Left ventricle myocardium inferior (tissue), 1 donor: ENCODE measurements at places on chromosomes 12 and 14. TPM values are rescaled to one million over a fixed set of nuclear protein-coding genes. Genes with fewer than 3 reads are reported as not detected.

POLE2 gene
- 0.69 TPM for total RNA-seq

OLR1 gene
- total RNA-seq = 0.55 TPM

TSHR gene
- total RNA-seq = not detected

DNA sequence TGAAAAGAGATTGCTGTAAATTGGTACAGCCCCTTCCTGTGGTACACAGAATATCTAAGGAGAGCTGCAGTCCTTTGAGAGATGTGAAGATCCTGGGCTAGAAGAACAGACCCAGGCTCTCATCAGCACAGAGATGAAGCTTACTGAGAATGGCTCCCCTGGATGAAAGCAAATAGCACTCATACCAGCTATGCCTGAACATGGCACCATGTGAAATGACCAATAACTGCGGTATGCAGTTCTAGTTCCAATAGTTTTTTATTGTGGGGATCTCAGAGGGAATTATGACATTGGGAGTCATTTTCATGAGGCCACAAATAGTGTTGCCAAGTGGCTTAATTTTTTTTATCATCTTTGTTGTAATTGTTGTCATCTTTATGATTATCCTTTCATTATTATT, 15.4 kb upstream of the TRHDE start:
- no peak for DNase-seq

GRCh38 chr12:8077207-8077606, 4.9 kb upstream of the NECAP1 start:
- DNase-seq = no peak

DNA sequence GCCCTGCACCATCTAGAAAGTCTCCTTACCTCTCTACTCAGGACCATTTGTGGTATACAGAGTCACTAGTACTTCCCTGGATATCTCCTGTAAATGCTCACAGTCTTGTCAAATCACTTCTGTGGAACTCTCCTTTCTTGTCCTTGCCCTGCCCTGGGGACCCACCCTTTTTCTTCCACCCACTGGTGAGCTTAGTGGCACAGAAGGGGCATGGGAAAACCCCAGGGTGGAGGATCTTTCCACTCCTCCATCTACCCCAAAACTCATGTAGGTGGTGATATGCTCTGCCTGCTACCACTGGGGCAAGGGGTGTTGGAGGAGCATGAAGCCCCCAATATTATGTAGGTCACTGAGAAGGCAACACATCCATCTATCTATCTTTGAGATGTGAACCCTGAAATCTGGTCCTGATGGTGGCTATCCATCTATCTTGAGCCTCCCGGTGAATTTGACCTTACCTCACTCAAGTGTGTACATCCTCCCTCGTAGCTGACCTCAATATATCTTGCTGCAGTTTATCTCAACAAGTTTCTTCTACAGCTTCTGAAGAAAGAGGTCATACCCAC, 943 bp downstream of the TESPA1 start:
- DNase-seq = no peak

DNA sequence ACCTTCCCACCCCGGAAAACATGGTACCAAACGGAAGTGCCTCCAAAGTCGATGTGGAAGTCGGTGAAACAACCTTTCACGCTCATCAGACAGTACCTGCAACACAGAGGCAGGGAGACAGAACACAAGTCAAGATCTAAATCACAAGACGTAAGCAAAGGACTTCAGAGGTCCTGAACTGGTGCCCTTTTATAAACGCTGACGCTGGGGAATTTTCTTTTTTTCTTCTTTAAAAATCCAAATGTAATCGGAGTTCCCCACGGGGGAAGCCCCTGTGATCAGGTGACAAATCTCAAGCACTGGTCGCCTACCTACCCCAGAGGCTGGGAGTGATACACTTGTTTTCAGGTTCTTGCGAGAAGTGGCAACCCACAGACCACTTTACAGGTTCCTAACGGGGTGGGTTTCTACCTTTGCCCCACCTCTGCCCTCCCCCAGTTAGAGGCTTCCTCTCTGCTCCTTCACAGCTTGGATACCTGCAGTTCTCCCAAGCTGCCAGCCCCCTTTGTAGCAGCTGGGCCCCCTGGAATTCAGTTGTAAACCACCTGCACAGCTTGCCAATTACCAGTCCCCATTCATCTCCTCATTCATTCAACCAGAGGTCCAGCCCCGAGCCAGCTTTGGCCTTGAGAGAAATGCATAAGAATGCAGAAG, 46.2 kb downstream of the KDM2B start:
- no peak for DNase-seq

GRCh38 chr12:131922772-131923171, 6.3 kb upstream of the PUS1 start:
- DNase-seq = no peak

GRCh38 chr14:39432619-39433451, 602 bp upstream of the FBXO33 start:
- peak; percentile 89 for DNase-seq

DNA sequence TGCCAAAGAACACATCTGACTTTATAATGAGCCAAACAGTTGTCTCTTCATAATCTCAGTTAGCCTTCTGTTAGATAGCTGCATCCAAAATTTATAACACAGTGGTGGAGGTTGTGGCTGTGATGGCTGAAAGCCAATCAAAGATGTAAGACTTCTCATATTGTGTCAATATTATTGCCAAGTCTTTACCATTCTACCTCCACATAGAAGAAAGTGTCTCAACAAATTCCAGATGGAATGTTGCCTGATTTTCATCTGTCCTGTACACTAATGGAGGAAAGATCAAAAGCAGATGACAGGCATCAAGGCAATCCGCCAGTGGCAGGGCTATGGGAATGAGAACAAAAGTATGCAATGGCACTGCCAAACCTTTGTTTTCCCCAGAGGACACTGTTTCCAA, 813.1 kb upstream of the NOVA1 start:
- DNase-seq = no peak

DNA sequence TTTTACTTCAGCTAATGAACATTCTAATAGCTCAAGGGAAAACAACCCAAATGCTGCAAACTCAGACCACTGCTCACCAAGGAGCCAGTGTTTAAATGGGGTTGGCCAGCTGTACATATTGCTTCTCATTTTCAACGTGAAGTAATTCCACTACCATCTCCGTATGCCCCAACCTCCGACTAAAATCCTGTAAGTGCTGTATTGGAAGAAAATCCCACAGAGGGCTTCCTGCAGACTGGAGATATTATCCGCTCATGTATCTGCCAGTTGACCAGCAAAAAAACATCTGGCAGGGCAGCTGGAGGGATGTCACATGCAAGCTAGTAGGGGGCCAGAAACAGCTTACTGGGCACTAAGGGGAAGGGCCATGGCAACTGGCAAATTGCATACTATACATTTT, 485.0 kb downstream of the SNAPC1 start:
- no peak for DNase-seq

GRCh38 chr14:21631084-21631483, 3.7 kb downstream of the OR10G2 start:
- DNase-seq = no peak

- no peak for DNase-seq
These were observed 100.9 kb upstream of the PRB2 start for GRCh38 chr12:11496157-11496851.
